ENCODE measurements at places on chromosomes 7 and 10.

DNA sequence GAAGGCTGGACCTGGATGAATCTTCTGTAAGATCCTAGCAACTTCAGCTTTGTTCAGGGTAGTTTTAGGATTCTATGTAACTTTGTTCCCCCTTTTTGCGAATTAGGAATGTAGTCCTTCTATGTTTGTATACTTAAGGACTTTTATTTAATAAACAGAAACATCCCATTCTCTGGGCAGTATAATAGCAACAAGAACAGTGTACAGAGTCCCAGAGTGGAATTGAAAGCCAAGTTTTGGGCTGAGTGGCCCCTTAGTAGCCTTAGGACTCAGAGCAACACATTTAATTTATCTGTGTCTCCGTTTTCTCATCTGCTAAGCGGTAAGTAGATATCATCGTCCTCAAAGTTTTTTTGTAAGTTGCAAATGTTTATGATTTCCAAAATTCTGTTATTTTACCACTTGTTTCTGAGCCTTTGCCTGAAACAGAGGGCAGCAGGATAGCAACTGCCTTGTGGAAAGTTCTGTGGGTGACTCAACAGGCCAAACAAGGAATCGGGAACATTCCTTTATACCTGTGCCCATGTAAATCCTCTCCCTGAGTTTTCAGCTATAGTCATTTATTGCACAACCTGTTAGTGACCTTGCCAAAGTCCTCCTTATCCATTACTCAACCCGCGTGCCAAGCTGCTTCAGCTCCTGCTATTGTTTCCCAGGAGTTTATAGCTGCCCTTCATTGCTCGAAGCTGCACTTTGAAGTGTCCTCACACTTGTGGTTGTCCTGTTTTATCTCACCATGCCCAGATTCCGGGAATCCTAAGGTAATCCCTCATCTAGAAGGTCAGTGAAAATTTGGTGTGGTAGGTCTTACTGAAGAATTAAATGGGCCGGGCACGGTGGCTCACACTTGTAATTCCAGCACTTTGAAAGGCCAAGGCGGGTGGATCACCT lies 199.1 kb upstream of the AHR start:
- DNase-seq, result no peak

DNA sequence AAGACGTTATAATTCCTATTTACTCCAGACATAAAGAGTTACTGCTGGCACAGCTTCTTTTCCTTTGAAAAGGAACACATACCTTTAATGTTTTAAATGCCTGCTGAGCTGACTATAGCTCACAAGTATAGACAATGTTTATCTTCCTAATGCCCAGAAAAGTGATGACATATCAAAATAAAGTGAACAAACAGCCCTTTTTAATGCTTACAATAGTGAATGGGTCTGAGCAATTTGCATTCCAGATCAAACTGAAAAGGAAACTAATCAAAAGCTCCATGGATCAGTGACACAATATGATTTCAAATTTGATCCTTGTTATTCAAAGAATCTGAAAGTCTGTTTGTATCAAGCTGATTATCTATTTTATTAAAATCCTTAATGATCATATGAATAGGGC lies 233.6 kb upstream of the SEMA3E start:
- DNase-seq, result no peak

GRCh38 chr10:96700374-96701099 lies 19.8 kb downstream of the PIK3AP1 start:
- no peak for DNase-seq

DNA sequence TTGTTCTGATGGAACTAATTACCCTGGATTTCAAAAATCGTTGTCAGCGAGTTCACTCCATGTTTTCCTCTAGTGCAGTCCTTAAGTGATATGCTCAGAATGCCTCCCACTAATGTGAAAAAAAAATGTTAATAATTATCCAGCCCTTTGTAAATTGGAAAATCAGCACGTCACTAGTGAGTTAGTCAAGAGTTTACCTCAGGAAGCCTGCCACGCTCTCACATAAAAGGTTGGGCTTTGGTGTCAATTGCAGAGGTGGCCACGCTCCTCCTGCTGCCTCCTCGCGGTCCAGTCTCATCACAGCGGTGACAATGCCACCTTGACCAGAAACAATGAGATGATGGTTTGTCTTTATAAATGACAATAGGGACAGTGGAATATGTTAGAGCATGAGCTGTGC lies 22.5 kb downstream of the UPP1 start:
- DNase-seq, result no peak

DNA sequence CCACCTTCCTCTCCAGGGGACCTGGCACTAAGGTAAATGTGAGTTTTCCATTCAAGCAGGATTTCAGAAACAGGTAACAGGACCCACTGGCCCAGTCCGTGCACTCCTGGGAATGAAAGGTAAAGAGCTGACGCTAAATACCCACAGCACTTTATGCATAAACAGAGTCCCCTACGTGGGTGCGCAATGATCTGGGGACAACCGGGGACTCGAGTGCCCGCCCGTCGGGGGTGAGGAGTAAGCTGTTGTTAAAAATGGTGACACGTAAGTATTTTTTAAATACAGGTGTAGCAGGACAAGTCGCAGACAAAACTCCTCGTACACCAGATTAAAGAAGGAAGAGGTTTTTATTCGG lies 47.2 kb upstream of the PPP2R2D start:
- DNase-seq, result peak; percentile 39

GRCh38 chr7:81908220-81908619 lies 138.4 kb upstream of the HGF start:
- no peak for DNase-seq

- DNase-seq, result no peak
Observed at GRCh38 chr10:7789390-7789789, 1.4 kb downstream of the ATP5F1C start.

- DNase-seq, result no peak
Observed at GRCh38 chr7:30049173-30049572, 21.0 kb downstream of the PLEKHA8 start.

- DNase-seq, result no peak
Observed at GRCh38 chr7:49791088-49791741, 17.8 kb downstream of the VWC2 start.

DNA sequence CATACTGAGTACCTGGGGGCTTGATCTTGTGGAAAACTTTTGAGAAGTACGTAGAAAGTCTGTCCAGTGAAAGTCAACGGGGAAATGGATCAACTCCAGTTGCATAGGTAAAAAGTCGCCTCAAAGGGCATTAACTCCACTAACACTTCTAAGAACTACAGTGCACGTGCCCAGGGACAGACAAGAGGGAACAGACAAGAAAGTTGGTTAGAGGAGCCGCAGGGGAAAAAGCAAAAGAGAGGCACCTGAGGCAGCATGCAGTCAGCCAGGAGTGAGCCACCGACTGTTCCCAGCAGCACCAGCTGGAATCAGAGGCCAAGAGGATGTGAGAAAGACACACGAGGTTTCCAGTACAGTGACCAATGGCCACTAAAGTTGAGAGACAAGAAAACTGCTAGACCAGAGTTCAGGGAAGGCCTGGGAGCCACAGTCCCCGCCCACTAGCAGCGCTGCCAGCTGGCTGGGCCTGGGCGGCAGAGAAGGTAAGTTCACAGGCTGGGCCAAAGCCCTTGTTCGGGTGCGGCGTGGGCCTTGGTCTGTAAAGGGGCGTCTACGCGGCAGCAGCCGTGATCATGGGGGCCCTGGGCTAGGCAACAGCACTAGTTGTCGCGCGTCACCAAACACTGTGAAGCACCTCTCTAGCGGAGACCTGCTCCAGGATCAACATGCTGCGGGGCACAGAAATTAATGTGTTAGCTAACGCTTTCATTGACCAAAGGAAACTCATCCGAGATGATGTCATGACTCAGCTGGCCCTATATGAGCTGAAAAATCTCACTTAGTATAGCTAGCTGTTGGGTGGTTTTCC lies 14.0 kb downstream of the ITGB1 start:
- DNase-seq, result no peak

DNA sequence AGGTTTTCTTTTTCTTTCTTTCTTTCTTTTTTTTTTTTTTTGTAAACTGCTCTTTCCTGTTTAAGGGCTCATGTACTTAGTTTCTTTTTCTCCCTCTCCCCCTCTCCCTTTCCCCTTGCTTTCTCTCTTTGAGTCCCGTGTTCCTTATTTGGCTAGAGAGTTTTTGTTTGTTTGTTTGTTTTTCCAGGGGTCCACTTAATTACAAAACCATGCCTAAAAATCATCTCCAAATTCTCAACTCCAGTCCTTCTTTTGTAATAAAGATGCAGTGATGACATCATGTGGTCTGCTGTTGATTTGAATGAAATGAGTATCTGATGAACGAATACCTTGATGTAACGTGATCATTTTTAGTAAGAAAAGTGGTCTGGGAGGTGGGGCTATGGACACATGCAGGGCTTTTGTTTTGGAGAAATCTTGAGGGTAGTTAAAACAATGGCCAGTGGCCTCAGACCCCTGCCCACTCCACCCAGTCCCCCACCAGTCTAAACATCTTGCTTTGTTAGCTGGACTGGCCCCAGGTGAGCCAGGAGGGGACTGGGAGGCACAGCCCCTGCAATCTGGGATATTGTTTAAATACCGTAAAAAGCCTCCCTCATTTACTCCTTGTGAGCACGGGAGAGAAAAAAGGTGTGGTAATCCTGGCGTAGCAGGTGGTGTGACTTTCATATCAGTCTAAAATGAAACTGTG lies 165.7 kb downstream of the LRMDA start:
- DNase-seq, result no peak

DNA sequence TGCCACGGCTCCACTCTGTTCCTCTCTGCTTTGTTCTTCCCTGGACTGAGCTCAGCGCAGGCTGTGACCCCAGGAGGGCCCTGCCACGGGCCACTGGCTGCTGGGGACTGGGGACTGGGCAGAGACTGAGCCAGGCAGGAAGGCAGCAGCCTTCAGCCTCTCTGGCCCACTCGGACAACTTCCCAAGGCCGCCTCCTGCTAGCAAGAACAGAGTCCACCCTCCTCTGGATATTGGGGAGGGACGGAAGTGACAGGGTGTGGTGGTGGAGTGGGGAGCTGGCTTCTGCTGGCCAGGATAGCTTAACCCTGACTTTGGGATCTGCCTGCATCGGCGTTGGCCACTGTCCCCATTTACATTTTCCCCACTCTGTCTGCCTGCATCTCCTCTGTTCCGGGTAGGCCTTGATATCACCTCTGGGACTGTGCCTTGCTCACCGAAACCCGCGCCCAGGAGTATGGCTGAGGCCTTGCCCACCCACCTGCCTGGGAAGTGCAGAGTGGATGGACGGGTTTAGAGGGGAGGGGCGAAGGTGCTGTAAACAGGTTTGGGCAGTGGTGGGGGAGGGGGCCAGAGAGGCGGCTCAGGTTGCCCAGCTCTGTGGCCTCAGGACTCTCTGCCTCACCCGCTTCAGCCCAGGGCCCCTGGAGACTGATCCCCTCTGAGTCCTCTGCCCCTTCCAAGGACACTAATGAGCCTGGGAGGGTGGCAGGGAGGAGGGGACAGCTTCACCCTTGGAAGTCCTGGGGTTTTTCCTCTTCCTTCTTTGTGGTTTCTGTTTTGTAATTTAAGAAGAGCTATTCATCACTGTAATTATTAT lies 1.2 kb downstream of the CLDN4 start:
- no peak for DNase-seq

DNA sequence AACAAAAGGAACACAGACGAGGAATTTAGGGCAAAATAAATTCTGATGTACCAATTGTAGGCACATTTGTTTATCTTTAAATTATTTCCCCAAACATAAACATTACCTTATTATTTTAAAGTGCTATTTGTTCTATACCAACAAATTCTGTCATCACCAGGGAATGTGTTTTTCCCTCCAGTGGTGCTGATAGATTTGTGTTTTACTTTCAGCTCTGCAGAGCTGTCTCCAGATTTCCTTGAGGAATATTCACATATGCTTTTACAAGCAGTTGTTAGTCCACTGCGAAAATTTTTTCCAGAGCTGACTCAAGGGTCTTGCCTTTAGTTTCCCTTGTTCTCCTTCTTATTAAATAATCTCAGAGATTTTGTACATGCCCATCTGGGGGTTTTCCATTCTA lies 362.8 kb downstream of the PHF14 start:
- DNase-seq, result no peak

DNA sequence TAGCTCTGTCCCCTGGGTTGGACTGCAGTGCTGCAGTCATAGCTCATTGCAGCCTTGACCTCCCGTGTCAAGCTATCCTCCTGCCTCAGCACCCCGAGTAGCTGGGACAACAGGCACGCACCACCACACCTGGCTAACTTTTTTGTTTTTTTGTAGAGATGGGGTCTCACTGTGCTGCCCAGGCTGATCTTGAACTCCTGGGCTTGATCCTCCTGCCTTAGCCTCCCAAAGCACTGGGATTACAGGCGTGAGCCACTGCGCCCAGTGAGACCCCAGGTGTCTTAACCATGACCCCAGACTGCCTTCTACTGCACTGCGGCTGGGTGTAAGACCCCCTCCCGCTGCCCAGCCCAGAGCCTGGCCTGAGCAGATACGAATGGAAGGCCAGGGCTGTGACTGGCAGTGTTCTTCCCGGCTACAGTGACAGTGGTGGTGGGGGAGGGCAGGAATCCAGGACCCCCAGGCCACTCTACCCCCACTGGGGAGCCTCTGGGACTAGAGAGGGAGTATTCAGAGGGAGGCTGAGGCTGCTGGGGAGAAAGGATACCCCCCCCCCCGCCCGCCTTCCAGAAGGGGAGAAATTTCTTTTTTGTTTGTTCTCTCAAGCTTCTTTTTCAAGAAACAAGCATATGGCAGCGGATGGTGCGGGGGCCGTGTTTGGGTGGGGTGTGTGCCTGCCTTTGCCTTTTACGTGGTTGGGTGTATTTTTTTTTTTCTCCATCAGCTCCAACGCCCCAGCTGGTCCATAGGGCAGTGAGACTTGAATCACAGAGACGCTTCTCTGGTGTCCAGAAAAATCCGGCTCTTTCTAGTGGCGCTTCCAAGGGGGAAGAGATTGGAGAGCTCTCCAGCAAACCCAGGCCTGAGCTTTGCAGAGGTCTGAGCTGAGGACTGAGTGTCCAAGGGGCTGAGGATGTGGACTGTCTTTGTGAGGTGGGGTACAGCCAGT lies 36.6 kb downstream of the GTF2IRD1 start:
- DNase-seq, result no peak

GRCh38 chr7:151381348-151382078 lies 28.3 kb downstream of the WDR86 start:
- peak; percentile 80 for DNase-seq

DNA sequence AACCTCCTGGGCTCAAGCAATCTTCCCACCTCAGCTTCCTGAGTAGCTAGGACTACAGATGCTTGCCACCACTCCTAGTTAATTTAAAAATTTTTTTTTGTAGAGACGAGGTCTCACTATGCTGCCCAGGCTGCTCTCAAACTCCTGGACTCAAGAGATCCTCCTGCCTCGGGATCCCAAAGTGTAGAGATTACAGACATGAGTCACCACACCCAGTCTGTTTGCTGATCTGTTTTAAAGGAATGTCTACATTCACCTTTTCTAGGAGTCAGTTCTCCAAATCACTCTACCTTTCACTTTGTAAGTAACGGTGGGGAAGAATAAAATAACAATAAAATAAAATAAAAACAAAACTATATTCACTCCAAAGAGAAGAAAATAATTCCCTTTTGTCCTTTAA lies 86.6 kb upstream of the AGBL3 start:
- DNase-seq, result no peak

DNA sequence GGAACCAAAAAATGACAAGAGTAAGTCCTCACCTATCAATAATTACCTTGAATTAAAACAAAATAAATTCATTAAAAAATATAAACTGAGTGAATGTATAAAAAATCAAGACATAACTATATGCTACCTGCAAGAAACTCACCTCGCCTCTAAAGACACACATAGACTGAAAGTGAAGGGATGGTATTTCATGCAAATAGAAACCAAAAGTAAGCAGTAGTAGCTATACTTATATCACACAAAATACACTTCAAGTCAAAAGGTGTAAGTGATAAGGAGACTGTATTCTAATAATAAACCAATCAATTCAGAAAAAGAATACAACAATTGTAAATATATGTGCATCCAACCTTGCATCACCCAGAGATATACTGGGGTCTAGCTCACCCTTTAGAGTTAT lies 332.6 kb downstream of the SH2D4B start:
- DNase-seq, result no peak

GRCh38 chr10:14605231-14605925 lies 169.3 kb downstream of the FAM107B start:
- no peak for DNase-seq

Measured in lower leg skin (tissue), 4 donors.